ENCODE measurements at places on chromosomes 1 and 21. TPM values are rescaled to one million over a fixed set of nuclear protein-coding genes. Genes with fewer than 3 reads are reported as not detected.

GRCh38 chr1:86289161-86289560 lies 107.0 kb downstream of the ODF2L start:
- H3K27me3 ChIP-seq, result no peaks in the 10 kb centered on the region
- no peaks in the 10 kb centered on the region for H3K4me1 ChIP-seq
- no peak overlapping the region for H3K27ac ChIP-seq

DNA sequence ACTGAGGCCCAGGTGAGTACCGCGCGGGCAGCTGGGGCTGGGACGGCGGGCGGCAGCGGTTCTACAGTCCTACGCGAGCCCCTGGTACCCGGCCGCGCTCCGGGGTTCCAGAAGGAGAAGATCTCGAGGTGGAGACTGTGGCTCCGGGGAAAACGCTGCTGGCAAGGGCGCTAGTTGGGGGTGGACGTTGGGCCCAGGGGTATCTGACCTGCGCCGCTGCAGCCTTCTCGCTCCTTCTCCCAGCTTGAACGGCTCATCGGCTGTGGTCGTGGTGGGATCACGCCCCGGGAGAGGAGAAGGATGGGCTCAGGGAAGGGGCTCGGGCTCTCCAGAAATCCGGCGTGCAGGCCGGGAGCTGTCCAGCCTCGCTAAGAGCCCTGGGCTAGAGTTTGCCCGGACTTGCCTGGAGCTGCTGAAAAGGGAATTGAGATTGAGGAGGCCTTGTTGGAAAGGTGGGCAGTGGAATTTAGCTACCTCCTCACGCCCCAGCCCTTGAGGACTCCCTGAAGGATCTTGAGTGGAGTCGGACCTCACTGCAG lies 1.1 kb upstream of the POU3F1 start:
- H3K36me3 ChIP-seq, result peaks cover 3% of the 10 kb centered on the region
- H3K4me3 ChIP-seq, result peak overlapping the region; percentile 86
- peaks cover 74% of the 10 kb centered on the region for H3K27me3 ChIP-seq
- no peak overlapping the region for H3K27ac ChIP-seq
- peaks cover 19% of the 10 kb centered on the region for H3K4me1 ChIP-seq

GRCh38 chr1:192626366-192627179 lies 9.4 kb upstream of the RGS13 start:
- H3K36me3 ChIP-seq, result no peaks in the 10 kb centered on the region
- peaks cover 27% of the 10 kb centered on the region for H3K4me1 ChIP-seq
- no peak overlapping the region for H3K4me3 ChIP-seq
- no peaks in the 10 kb centered on the region for H3K27me3 ChIP-seq

- peaks cover 4% of the 10 kb centered on the region for H3K4me1 ChIP-seq
- DNase-seq, result no peak
- H3K27ac ChIP-seq, result no peak overlapping the region
- no peaks in the 10 kb centered on the region for H3K36me3 ChIP-seq
- no peak overlapping the region for H3K4me3 ChIP-seq
Measured at GRCh38 chr1:232183802-232184201, 446.1 kb downstream of the SIPA1L2 start.

GRCh38 chr1:179814546-179814838 lies 63.1 kb downstream of the TOR1AIP2 start:
- H3K27ac ChIP-seq, result peak overlapping the region; percentile 88
- no peaks in the 10 kb centered on the region for H3K36me3 ChIP-seq
- H3K27me3 ChIP-seq, result peaks cover 24% of the 10 kb centered on the region
- DNase-seq, result no peak
- H3K4me1 ChIP-seq, result peaks cover 24% of the 10 kb centered on the region

DNA sequence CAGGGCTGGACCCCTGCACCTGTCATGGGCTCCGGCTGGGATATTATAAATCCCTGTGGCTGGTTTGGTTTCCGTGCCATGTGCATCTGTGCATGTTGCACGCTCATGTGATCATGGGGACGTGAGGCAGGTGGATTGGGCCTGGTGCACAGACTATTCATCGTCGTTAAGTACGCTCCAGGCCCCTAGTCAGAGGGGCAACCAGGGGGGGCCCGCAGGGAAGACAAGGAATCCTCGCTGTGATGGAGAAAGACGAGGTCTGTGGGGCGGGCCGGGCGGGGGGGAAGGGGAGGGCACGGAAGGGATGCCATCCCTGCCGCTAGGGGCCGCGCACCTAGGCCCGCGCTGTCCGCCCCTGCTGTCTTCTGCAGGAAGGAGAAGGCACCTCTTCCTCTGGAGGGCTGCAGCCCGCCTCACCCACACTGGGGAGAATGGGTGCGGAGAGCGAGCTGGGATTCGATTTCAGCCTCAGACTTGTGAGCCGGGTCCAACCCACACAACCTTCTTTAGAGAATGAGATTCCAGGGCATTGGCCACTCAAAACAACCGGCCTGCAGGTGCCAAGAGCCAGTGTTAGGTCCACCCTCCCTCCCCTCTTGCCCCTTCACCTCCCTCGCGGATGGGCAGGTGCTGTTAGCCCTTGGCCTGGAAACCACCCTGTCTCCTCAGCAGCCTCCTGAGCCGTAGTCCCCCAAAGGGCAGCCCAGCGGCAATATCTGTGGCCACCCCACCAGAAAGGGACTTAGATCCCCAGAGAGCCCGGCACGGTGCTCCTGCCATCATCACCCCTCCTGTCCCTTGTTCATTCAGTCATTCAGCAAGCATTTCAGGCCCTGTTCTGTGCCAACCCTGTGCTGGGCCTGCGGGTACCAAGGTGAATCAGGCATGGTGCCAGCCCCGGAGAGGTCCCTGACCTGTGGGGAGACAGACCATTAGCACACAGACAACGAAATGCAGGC lies 950 bp upstream of the LRP8 start:
- H3K36me3 ChIP-seq, result no peaks in the 10 kb centered on the region
- peaks cover 9% of the 10 kb centered on the region for H3K4me1 ChIP-seq
- no peak for DNase-seq
- H3K27ac ChIP-seq, result peak overlapping the region; percentile 82
- peak overlapping the region; percentile 94 for H3K4me3 ChIP-seq
- H3K27me3 ChIP-seq, result peaks cover 20% of the 10 kb centered on the region

DNA sequence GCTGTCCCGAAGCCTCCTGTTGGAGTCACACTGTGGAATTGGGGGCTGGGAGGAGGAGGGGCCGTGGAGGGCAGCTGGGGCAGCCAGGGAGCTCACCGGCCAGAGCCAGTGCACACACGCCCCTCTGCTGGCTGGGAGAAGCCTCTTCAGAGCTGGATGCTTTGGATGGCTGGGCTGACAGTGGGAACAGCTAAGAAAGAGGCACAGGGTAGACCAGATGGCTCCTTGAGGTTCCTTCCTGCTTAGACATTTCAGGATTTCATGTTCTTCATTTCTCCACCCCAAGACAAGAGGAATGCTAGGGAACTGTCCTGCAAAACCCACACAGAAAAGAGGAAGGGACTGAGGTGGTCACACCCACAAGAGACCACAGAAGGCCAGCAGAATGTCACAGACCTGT lies 254.8 kb upstream of the VAMP3 start:
- no peak for DNase-seq
- H3K27me3 ChIP-seq, result peaks cover 19% of the 10 kb centered on the region
- no peaks in the 10 kb centered on the region for H3K36me3 ChIP-seq
- no peak overlapping the region for H3K4me3 ChIP-seq

- H3K27me3 ChIP-seq, result peaks cover 20% of the 10 kb centered on the region
- no peak for DNase-seq
- H3K36me3 ChIP-seq, result no peaks in the 10 kb centered on the region
- peak overlapping the region; percentile 52 for H3K4me3 ChIP-seq
- peak overlapping the region; percentile 17 for H3K27ac ChIP-seq
- H3K4me1 ChIP-seq, result peaks cover 55% of the 10 kb centered on the region
Measured at GRCh38 chr1:31701091-31701736, 2.6 kb downstream of the COL16A1 start.

The CDA gene
- total RNA-seq, result 1.5 TPM

The SMCP gene
- not detected for total RNA-seq

The DTL gene
- 11.9 TPM for total RNA-seq

- no peak for DNase-seq
- no peak overlapping the region for H3K27ac ChIP-seq
- H3K4me3 ChIP-seq, result no peak overlapping the region
- H3K4me1 ChIP-seq, result peaks cover 11% of the 10 kb centered on the region
- no peaks in the 10 kb centered on the region for H3K27me3 ChIP-seq
Measured at GRCh38 chr1:16397120-16397519, 30.1 kb downstream of the SZRD1 start.

- no peak for DNase-seq
- H3K4me1 ChIP-seq, result peaks cover 22% of the 10 kb centered on the region
- H3K27me3 ChIP-seq, result no peaks in the 10 kb centered on the region
- H3K4me3 ChIP-seq, result no peak overlapping the region
- peak overlapping the region; percentile 43 for H3K27ac ChIP-seq
- H3K36me3 ChIP-seq, result peaks cover 3% of the 10 kb centered on the region
Measured at GRCh38 chr1:27122652-27123051, 32.3 kb downstream of the SLC9A1 start.
